Activated CD8-positive, alpha-beta T cell treated with anti-CD3 and anti-CD28 coated beads for 36 hours (primary cell): ENCODE measurements at places on chromosomes 2 and 18.

- DNase-seq: no peak
Observed at GRCh38 chr2:229118927-229119326, 152.2 kb downstream of the PID1 start.

- no peak for DNase-seq
Observed at GRCh38 chr18:27213123-27213717, 28.1 kb upstream of the CHST9 start.

GRCh38 chr2:239891698-239892097 is 133.4 kb downstream of the NDUFA10 start:
- no peak for DNase-seq

GRCh38 chr2:241855245-241855887 is 3.3 kb downstream of the PDCD1 start:
- DNase-seq: peak; percentile 1

DNA sequence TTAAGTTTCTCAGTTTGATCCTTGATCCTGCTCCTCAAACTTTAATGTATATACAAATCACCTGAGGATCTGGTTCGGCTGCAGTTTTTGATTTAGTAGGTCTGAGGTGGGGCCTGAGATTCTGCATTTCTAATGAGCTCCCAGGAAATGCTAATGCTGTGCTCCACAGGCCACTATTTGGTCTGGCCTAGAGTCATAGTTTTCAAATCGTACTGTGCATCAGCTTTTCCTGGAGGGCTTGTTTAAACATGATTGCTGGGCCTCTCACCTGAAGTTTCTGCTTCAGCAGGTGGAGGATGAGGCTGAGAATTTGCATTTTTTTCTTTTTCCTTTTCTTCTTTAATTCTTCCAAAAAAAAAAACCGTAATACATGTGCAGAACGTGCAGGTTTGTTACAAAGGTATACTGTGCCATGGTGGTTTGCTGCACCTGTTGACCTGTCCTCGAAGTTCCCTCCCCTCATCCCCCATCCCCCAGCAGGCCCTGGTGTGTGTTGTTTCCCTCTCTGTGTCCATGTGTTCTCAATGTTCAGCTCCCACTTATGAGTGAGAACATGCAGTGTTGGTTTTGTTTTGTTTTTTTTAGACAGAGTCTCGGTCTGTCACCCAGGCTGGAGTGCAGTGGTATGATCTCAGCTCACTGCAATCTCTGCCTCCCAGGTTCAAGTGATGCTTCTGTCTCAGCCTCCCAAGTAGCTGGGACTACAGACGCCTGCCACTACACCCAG is 42.2 kb upstream of the CD28 start:
- no peak for DNase-seq

GRCh38 chr2:12674644-12675328 is 42.0 kb upstream of the TRIB2 start:
- no peak for DNase-seq

- no peak for DNase-seq
Observed at GRCh38 chr2:88614497-88615157, 12.6 kb downstream of the EIF2AK3 start.

DNA sequence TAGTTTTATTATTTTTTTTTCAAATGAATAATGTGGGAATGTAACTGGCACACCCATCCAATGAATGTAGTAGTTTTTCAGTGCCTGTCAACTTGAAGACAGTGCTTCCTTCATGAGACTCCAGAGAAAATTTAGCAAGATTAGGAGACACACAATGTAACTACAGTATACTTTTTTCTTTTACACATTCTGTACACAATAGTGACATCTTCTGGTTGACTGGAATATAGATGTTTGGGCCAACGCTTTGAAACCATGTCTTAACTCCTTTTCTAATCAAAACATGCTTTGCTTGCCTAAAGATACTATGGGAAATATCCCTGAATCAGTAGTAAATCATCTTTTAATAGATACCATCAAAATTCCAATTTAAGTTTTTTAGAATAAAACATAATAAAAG is 229.5 kb upstream of the ZC3H15 start:
- no peak for DNase-seq

- no peak for DNase-seq
Observed at GRCh38 chr2:30684516-30684915, 122.7 kb downstream of the CAPN13 start.

GRCh38 chr18:74996055-74996454 is 212.9 kb downstream of the PTGR3 start:
- DNase-seq: peak; percentile 17

DNA sequence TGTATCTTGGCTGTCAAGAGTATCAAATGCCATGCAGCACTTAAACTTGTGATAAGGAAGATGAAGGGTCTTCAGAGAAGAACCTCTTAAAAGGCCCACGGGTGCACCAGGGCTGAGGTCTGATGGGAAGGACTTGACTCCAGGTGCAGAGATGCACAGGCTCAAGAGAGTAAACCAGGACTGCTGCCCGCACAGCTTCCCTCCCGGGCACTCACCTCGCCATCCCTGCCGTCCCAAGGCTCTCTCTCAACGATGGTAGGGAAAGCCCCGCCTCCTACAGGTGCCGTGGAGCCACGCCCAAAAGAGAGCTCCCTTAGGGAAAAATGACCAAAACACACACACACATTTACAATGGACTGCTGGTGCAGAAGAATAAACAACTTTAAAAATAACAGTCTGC is 27.9 kb downstream of the PDIA6 start:
- no peak for DNase-seq

- DNase-seq: no peak
Observed at GRCh38 chr18:74166386-74166785, 18.1 kb downstream of the TIMM21 start.

GRCh38 chr2:191696001-191696400 is 18.1 kb downstream of the NABP1 start:
- DNase-seq: no peak

DNA sequence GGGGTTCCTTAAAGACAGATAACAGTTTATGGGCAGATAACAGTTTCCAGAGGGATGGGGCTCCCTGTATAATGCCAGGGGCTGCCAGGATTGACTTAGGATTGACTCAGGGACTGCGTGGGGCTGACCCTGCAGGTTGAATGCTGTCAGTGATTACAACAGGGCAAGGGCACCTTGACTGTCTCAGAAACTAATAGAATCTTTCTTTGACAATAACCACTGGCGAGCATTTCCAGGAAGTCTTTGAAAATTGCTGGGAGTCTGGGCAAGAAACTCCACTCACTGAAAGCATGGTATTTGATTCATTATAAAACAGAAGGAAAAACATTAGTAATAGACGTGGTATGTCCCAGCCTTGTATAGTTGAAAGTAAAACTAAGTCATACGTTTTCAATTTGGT is 101.0 kb downstream of the GPD2 start:
- peak; percentile 6 for DNase-seq

DNA sequence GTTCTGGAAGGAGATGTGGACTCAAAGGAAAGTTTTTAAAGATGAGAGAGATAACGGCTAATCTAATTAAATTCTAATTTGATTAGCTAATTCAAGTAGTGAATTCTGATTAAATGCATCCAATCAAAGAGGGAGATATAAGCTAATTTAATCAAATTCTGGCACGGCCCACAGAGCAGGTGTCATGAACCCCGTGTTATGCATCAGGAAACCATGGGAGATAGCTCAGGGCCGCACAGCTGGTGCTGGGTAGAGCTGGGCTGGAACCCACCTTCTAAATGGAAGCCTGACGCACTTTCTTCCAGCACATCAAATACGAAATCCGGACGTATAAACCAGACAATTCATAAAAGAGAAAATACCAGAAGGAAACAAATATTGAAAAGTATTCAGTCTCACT is 57.2 kb downstream of the GREB1 start:
- DNase-seq: no peak

DNA sequence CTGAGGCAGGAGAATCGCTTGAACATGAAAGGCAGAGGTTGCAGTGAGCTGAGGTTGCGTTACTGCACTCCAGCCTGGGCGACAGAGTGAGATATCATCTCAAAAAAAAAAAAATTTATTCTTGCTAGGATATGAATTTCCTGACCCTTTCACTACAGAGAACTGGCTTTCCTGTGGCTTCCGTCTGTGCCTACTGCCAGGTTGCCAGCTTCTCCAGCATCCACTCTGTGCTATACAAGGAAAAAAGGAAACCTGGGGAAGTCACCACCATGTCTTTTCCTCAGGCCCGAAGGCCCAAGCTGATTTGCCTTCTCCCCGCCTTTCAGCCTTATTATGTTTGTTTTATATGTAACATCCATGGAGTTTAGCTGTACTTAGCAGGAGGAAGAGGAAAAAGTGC is 122.0 kb upstream of the REV1 start:
- no peak for DNase-seq

DNA sequence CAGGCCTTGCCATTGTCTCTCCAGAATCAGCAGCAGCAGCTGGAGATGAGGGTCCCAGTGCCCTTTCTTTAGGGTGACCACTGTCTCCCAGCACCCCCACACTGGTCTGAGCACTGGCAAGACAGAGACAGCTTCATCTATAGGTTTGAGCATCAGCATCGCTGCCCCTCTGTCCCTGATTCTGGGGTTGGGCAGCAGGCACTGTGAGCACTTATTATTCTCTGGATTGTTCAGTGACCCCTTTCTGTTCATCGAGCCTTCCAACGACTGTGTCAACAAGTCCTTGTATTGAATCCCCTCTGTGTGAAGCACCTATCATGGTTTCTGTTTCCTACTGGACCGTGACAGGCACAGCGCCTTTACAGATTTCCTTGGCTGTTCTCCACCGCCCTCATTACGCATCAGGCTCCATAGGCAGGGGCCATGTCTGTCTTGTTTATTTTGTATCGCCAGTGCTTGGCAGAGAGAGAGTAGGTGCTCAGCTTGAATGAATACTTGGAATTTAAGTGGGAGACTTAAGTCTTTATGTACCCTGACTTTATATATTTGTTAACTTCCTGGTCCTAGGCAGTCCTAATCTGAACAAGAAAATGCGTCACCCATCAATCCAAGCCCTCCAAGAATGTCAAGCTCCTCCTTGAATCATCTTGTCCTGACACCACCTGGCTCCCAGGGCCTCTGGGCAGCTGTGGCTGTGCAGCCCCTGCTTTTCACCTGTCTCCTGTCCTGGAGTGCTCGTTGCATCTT is 11.4 kb downstream of the MALL start:
- DNase-seq: no peak
